ENCODE measurements at places on chromosomes 13 and 19.

DNA sequence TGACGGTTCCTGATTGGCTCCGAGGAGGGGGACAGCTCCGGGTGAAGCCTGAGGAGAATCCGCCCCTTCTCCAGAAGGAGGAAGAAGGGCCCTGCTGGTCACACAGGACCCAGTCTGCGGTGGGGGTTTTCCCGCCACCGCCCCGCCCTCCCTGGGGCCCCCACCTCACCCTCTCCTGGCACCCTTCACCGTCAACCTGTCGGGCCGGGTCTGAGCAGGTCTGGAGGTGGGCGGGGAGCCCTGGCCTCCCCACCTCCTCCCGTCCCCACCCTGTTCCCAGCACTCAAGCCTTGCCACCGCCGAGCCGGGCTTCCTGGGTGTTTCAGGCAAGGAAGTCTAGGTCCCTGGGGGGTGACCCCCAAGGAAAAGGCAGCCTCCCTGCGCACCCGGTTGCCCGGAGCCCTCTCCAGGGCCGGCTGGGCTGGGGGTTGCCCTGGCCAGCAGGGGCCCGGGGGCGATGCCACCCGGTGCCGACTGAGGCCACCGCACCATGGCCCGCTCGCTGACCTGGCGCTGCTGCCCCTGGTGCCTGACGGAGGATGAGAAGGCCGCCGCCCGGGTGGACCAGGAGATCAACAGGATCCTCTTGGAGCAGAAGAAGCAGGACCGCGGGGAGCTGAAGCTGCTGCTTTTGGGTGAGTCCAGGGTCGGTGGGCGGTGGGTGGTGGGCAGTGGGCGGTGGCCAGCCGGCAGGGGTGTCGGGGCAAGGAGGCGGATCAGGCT lies at the start of gene GNA15:
Gene GNA15, plus strand, starts transcription at position 73 of the 723 bp plus-strand sequence. Its CDS starts 418 bp downstream, at position 491.
- no peak for DNase-seq

GRCh38 chr19:17327654-17328516 lies 6.8 kb downstream of the ANO8 start:
- DNase-seq: peak; percentile 37

- no peak for DNase-seq
These were observed 25.0 kb downstream of the LAMP1 start for GRCh38 chr13:113322043-113322461.

GRCh38 chr13:93158565-93158964 lies 68.0 kb upstream of the GPC6 start:
- DNase-seq: no peak

GRCh38 chr19:47608969-47609905 lies at the start of gene BICRA:
Gene BICRA, plus strand, starts transcription at chr19:47609134. Its CDS starts 64,441 bp downstream, at chr19:47673575.
- DNase-seq: peak; percentile 68

DNA sequence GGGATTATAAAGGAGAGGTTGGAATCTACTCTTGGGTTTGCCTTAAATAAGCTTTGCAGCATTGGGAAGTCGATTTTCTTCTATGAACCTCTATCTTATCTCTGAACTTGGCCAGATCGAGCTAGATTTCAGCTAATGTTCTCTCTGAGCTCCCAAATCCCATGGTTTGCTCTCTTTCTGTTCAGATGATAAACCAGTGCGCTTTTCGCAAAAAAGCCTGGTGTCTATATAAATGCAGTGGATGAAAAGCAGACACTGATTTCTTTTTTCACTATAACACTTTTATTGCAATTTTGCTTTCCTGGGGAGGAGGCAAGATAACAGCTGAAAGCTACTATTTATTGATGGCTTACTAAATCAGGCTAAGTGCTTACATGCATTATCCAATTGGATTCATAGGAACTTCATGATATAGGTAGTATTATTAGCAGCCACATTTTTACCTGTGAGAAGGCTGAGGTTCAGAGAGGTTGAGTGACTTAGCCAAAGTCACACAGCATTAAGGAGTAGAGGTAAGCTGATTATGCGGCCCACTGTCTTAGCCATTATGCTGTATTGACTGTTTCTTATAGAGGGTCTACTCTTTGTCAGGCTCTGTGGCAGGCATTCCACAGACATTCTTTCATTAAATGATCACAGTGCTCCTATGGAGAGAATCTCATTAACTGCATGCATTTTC lies 58.9 kb downstream of the RFC3 start:
- DNase-seq: no peak

DNA sequence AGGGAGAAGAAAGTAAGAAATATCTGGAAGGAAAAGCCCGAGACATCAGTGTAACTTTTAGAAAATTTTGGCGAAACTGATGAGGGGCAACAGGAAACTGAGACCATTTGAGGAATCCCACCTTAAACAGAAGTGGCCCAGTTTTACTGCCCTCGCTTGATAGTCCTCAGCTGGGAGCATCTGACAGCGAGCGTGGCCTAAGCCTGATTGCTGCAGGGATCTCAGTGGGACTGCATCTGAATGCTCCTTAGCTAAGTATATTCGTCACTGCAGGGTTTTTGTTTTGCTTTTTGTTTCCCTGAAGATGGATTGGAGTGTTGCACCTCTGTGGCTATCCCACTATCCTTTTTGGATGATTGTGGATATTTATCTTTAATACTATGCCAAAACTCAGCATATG lies 262.7 kb upstream of the KLHL1 start:
- DNase-seq: no peak

DNA sequence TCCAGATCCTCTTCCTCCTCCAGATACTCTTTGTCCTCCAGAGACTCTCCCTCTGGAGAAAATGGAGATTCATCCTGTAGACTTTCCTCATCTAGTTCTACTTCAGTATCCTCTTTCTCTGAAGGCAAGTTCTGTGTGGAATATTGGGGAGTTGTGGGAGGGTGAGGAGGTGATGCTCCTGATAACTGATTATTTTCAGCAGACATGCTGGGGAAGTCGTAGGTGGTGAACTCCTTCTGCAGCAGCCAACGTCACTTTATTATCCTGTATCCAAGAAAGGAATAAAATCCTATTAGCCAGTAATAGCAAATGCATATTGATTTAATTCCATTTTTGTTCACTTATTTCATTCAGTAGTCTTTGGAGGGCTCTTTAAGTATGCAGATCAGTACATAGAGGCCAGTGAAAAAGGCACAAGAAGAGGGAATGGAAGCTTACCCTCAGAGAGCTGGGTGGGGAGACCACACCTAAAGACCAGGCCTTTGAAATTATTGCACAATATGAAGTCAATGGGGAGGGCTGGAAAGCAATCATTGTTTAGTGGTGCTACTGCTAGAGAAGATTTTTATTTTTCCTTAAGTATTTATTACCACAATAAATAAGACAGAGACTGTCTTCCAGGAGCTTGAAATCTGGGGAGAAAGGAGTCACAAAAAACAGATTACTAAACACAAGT lies 18.6 kb downstream of the ERICH6B start:
- no peak for DNase-seq

DNA sequence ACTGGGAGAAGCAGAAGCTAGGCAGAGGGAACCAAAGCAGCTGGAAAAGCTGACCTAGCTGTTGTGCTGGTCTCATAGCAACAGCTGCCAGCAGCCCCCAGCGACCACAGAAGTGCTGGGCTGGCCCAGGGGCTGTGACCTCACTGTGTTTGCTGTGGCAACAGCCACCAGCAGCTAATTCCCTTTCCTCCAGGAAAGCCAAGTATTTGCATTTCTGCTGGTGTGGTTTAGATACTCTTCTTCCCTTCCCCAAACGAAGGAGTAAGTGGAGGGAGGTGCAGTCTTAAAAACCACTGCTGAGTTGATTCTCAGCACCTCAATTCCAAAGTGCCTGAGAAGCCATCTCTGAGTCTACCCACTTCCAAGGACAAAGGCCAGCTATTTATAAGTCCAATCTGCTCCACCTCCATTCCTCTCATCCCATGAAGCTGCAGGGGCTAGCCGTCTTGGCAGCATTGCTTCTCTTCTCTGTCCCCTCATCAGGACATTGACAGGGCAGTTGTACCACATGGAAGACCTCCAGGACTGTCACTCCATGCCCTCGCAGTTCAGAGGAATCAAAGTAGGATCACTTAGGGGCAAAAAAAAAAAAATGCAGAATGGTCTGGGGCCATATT lies 11.5 kb upstream of the CCDC97 start:
- no peak for DNase-seq
